ENCODE measurements at places on chromosomes 3 and 15. TPM values are rescaled to one million over a fixed set of nuclear protein-coding genes. Genes with fewer than 3 reads are reported as not detected.

The GREM1 gene
- 457 TPM for total RNA-seq

DNA sequence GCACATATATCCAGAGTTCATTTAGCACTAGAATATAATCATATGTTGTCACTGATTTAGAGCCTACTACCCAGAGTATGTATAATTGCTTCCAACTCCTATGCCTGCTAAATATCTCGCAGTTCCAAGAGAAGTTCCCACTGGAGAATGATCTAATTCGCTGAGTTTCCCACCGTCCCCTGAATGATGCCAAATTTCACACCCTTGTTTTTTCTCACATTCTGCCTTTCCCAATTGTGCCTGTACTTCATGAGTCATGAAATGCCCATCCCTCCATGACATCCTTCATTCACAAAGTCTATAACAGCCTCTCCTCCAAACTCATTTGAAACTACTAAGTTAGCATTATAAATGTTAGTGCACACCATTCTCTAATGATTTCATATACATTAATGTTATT lies 177.2 kb downstream of the CBLB start:
- H3K36me3 ChIP-seq = peaks cover 31% of the 10 kb centered on the region
- peaks cover 8% of the 10 kb centered on the region for H3K4me1 ChIP-seq
- no peaks in the 10 kb centered on the region for H3K27me3 ChIP-seq
- no peak overlapping the region for H3K27ac ChIP-seq
- no peak overlapping the region for H3K4me3 ChIP-seq

DNA sequence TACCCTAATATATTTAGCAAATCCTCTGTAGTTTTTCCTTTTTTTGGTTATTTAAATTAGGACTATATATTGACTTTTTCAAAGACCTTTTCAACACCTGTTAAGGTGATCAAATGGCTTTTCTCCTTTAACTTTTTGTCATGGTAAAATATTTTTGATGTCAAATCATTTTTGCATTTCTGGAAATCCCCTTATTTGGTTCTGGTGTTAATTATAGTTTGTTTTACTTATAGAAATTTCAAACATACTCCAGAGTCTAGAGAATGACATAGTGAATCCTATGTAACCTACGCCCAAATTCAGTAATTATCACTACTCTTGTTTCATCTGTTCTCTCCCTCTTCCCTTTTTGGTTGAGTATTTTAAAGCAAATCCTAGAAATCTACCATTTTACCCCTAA lies 121.3 kb upstream of the TBL1XR1 start:
- peaks cover 12% of the 10 kb centered on the region for H3K4me1 ChIP-seq
- H3K27ac ChIP-seq = no peak overlapping the region
- no peak for DNase-seq
- no peak overlapping the region for H3K4me3 ChIP-seq
- no peaks in the 10 kb centered on the region for H3K36me3 ChIP-seq

- H3K36me3 ChIP-seq = no peaks in the 10 kb centered on the region
- H3K4me1 ChIP-seq = no peaks in the 10 kb centered on the region
- H3K4me3 ChIP-seq = no peak overlapping the region
- no peak overlapping the region for H3K27ac ChIP-seq
These were observed 47.7 kb downstream of the CADPS start for GRCh38 chr3:62827550-62827949.

DNA sequence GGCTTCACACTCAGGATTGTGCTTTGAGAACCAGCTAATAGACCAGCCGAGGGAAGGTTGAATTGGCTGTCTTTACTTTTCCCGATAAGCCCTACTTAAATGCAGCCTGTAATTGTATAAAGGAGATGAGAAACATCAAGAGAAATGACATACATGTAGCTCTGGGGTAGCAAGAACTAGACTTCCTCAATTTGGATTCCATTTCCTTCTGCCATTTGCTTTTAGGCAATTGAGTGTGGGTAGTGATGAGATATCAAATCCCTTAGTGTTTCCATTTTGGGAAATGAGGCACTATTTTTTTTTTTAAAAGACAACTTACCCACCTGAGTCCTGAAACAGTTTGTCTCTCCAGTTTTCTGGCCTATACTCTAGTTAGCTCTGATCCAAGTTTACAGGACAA lies 2.2 kb downstream of the INAFM2 start:
- H3K4me3 ChIP-seq = peak overlapping the region; percentile 82
- DNase-seq = no peak
- peaks cover 65% of the 10 kb centered on the region for H3K4me1 ChIP-seq
- H3K27ac ChIP-seq = no peak overlapping the region

GRCh38 chr3:81437683-81438082 lies 323.8 kb downstream of the GBE1 start:
- H3K27me3 ChIP-seq = no peaks in the 10 kb centered on the region
- peaks cover 3% of the 10 kb centered on the region for H3K4me1 ChIP-seq
- no peak overlapping the region for H3K27ac ChIP-seq
- H3K4me3 ChIP-seq = no peak overlapping the region

- H3K4me1 ChIP-seq = no peaks in the 10 kb centered on the region
- H3K4me3 ChIP-seq = peak overlapping the region; percentile 58
- H3K27me3 ChIP-seq = peaks cover 67% of the 10 kb centered on the region
- peak; percentile 93 for DNase-seq
- H3K27ac ChIP-seq = no peak overlapping the region
These were observed 459 bp upstream of the ADCY5 start for GRCh38 chr3:123449102-123449996.

DNA sequence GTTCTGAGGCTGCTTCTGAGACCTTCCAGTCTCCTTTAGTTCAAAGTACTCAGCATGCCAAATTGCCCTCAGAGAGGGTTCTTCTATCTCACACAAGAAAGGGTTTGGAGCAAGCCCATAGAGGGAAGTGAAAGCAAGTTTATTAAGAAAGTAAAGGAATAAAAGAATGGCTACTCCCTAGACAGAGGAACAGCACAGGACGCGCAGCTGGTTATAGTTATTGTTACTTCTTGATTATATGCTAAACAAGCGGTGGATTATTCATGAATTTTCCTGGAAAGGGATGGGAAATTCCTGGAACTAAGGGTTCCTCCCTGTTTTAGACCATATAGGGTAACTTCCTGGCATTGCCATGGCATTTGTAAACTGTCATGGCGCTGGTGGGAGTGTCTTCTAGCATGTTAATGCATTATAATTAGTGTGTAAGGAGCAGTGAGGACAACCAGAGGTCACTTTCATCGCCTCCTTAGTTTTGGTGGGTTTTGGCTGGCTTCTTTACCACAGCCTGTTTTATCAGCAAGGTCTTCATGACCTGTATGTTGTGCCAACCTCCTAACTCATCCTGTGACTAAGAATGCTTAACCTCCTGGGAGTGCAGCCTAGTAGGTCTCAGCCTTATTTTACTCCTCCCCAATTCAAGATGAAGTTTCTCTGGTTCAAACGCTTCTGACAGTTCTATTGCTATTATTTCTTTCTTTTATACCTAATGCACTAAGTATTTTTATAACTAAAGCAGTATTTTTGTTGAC lies 26.3 kb downstream of the SCN11A start:
- H3K36me3 ChIP-seq = no peaks in the 10 kb centered on the region
- peaks cover 18% of the 10 kb centered on the region for H3K27me3 ChIP-seq
- no peak for DNase-seq
- no peak overlapping the region for H3K4me3 ChIP-seq
- H3K4me1 ChIP-seq = peaks cover 3% of the 10 kb centered on the region

DNA sequence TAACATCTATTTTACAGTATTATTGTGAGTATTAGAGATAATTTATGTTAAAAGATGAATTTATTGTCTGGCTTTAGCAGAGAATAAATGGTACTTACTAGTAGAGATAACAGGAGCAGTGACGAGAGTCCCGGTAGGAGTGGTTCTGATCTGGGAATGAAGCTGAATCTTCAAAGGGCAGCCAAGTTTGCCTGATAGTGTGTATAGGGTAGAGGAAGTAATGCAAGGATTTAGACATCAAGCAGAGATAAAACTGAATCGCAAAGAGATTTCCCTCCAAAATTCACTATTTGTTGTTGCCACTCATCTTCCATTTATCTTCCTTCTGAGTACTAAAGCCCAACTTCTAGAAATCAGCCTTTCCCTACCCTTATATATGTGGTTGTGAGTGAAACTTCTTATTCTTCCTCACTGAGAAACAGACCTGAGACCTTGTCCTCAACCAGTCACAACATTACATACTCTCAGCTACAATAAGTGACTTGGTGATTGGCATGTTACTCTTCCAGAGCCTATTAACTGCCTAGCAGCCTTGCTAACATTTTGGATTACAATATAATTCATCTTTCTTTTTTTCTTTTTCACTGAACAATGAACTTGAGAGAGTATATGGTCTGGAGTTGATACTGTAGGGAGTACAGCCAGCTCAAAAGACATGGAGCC lies 692.7 kb upstream of the ZNF385D start:
- no peaks in the 10 kb centered on the region for H3K4me1 ChIP-seq
- H3K27me3 ChIP-seq = no peaks in the 10 kb centered on the region
- H3K36me3 ChIP-seq = no peaks in the 10 kb centered on the region

The GOLGA8J gene
- total RNA-seq = 0.29 TPM

The SNAPC5 gene
- 18.0 TPM for total RNA-seq

DNA sequence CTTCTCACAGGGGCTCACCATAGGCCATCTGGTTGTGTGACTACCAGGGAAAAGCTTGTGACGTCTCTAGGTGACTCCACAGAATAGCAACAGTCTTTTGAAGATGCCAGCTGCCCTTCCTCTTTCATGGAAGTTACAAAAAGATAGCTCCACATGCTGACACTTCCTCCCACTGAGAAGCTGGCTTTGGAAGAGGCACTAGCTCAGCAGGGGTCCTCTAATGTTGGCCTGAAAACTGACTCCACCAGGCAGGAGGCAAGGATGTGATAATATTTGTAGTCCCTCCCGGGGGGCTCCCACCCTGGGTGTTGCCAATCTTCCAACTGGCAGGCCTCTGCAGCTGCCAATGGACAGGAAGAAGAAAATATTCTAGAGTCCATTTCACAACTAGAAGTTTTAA lies 343.5 kb downstream of the NEK10 start:
- no peak for DNase-seq
- no peaks in the 10 kb centered on the region for H3K36me3 ChIP-seq
- H3K27ac ChIP-seq = no peak overlapping the region
- H3K4me1 ChIP-seq = no peaks in the 10 kb centered on the region

DNA sequence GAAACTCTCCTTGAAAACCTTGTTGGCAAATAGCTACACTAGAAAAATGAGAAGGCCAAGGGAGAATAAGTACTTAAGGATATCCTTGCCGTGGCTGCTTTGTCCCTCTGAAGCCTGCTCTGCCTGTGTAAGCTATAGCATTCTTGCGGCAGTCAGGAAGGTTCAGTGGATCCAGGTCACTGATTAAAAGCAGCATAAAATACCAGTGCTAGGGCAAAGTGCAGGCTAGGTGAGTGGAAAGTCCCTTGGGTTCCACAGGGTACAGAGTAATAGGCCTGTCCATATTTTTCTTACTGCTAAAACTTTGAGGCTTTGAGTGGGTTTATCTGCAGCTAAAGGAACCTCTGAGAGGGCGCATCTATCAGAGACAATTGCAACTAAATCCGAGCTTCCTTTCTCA lies 10.3 kb downstream of the CXCR6 start:
- H3K36me3 ChIP-seq = peaks cover 60% of the 10 kb centered on the region
- no peak for DNase-seq
- no peak overlapping the region for H3K27ac ChIP-seq
- peaks cover 12% of the 10 kb centered on the region for H3K4me1 ChIP-seq
- H3K27me3 ChIP-seq = no peaks in the 10 kb centered on the region

DNA sequence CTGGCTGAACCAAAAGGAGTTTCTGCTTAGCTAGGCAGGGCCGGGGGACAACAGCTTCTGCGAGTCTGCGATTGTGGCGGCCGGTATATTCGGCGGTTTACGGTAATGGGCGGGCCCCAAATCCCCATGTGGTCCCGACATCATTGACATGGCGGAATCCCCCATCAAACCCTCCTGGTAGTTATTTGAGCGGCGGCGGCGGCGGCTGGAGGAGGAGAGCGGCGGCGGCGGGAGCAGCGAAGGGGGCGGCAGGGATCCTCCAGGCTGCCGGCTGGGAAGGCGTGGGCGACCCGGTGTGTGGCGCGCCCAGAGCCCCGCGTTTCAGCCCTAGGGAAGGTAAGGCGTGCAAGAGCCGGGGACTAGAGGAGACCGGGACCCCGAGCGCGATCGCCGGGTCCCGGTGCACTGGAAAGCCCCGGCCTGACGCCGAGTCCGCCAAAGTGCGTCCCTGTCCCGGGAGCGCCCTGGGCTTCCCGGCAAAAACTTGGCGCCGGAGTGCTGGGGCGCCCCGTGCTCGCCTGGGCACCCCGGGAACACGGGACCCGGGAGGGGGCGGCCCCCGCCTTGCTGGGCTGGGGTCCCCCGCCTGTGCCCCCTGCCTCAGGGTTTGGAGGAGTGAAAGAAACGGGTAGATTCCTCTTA lies at the start of gene FNDC3B:
FNDC3B (plus strand) TSS at position 143 of the 642 bp plus-strand sequence. CDS start 72,902 bp downstream, outside the sequence.
- H3K4me3 ChIP-seq = peak within 1 kb of the TSS; percentile 88
- H3K27ac ChIP-seq = peak within 1 kb of the TSS; percentile 96
- no peaks in the 10 kb centered on the region for H3K27me3 ChIP-seq
- DNase-seq = peak; percentile 96
- peaks cover 34% of the 10 kb centered on the region for H3K4me1 ChIP-seq

DNA sequence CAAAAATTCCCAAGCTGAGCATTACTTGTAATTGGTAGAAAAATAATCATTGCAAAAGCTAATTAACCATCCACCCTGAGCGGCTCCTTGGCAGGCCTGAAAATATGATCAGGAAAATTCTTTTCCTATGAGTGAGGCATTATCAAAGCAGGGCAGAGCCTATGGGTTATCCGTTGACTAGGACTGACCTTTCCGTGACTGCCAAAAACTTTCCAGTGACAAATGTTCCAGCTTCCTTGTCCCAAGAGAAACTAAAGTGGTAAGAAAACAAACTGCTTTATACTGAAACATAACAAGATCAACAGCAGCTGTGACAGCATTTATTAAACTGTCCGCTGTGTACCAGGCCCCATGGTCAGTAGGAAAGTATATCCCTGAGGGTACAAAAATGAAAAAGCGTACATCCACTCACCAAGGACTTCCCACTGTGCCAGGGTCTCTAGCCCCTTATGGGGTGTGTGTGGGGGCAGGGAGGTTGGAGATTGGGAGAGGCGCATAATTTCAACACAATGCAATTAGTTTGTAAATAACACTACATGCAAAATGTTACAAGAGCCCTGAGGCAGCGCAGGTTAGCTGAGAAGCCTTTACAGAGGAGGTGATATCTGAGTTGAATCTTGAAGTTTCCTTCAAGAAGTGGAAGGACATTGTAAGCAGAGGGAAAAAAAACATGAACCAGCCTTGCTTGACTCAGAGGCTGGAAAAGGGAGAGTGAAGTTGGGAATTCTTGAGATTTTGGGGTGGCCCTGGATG lies 8.5 kb downstream of the LIPC start:
- H3K27me3 ChIP-seq = no peaks in the 10 kb centered on the region
- no peak overlapping the region for H3K4me3 ChIP-seq
- no peak for DNase-seq

DNA sequence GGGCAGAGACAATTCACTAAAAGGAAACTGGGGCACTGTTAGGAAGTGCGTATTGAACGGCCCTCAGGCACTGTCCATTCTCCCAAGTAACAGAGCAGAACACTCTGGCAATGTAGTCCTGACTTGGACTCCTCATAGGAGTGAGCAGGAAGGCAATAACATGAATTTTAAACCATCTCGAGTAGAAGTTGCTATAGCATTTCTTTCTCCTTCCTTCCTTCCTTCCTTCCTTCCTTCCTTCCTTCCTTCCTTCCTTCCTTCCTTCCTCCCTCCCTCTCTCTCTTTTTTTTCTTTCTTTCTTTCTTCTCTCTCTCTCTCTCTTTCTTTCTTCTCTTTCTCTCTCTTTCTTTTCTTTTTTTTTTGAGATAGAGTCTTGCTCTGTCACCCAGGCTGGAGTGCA lies 46.4 kb upstream of the TRA2B start:
- no peak for DNase-seq
- no peak overlapping the region for H3K27ac ChIP-seq
- peaks cover 13% of the 10 kb centered on the region for H3K27me3 ChIP-seq
- no peak overlapping the region for H3K4me3 ChIP-seq

- peaks cover 7% of the 10 kb centered on the region for H3K4me1 ChIP-seq
- H3K27ac ChIP-seq = no peak overlapping the region
- no peaks in the 10 kb centered on the region for H3K36me3 ChIP-seq
These were observed 394 bp downstream of the OSBPL10 start for GRCh38 chr3:31980530-31981205.
